ENCODE measurements at places on chromosomes 3 and 15.

DNA sequence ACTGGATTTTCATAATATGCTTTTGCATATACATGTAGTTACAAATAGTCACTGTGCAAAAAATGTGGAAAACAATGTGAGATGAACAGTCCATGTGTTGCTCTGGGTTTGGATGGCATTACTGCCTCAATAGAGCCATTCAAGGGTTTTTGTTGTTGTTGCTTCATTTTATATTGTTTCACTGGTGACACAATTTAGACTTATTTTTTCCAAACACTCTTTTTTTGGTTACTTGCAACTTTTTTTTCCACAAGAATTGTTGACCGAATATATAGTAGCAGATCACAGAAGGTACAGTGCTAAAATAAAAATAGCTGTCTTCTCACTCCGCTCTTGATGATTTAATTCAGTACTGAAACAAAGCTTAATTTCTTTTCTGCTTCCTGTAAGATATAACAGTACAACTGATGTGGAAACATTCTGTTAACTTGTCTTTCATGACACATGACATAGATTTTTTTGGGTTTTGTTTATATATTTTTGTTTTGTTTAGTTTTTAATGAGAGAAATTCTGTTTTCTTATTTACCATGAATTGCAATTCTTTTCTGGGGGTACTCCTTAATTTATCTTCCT is 618.6 kb downstream of the NAALADL2 start:
- DNase-seq, result no peak

GRCh38 chr3:15205934-15206661 is at the start of gene CAPN7:
Gene CAPN7 (plus strand): TSS chr3:15206246. CDS start chr3:15206496, 250 bp downstream.
- no peak for DNase-seq

DNA sequence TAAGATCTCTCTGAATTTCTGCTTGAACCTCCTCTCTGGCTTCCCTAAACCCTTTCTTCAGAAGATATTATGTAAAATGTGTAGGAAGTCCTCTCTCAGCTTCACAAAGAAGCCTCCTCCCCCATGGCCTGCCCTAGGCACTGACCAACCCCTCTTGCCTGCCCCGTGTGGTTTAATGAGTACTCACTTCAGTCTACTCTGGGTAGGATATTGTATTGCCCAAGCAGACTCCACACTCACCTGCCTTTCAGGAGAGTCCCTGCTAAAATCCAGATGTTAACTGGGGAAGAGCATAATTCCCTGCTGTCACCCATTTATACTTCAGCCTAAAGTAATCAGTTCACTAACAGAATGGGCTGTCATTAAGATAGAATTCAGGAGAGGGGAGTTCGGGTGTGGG is 2.6 kb upstream of the AGBL1 start:
- no peak for DNase-seq

GRCh38 chr15:68271854-68272471 is 5.6 kb upstream of the FEM1B start:
- no peak for DNase-seq

GRCh38 chr3:187758318-187758955 is 13.2 kb upstream of the BCL6 start:
- DNase-seq, result no peak

- peak; percentile 60 for DNase-seq
Observed at GRCh38 chr15:99059010-99059981, 45.6 kb upstream of the SYNM start.

GRCh38 chr3:4928277-4928789 is 50.9 kb upstream of the BHLHE40 start:
- DNase-seq, result no peak

GRCh38 chr3:45817831-45818522 is 21.6 kb upstream of the SLC6A20 start:
- DNase-seq, result no peak

DNA sequence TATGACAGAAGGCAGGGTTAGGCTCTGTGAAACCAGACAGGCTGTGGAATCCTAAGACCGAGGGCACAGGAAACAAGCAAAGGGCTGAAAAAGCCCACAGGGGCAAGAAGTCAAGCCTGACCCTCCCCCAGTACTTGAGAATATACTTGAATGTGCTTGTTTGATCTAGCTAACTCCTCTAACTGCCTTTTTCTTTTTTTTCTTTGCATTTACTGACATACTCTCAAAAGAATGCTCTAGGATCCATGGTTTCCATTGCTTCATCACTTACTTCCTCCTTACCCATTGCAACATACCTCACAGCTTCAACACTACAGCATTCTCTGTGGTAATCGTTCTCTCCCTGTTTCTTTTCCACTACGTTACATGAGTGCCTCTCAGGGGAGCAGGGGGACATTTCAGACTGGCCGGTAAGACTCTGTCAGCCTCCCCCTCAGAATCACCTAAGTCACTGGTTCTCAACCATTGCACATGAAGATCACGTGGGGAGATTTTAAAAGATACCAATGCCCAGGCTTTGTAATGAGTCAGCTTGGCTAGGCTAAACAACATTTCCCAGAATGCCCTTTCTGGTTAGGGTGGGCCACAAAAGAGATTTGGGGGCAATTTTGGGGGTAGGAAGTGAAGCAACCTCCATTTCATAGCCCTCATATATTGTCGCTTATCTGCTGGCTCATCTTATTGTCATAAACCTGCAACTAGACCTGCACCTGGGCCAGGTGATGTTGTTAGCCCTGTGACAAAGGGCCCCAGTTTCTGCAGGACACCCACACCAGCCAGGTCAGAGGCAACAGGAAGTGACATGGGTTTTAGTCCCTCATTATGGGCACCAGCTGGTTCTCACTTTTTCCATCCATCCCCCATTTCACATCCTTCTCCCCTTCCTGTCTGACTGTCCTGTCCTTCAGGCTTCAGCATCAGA is 24.6 kb upstream of the RSL24D1 start:
- no peak for DNase-seq

- DNase-seq, result no peak
Observed at GRCh38 chr3:141462176-141462859, 24.5 kb upstream of the RASA2 start.

DNA sequence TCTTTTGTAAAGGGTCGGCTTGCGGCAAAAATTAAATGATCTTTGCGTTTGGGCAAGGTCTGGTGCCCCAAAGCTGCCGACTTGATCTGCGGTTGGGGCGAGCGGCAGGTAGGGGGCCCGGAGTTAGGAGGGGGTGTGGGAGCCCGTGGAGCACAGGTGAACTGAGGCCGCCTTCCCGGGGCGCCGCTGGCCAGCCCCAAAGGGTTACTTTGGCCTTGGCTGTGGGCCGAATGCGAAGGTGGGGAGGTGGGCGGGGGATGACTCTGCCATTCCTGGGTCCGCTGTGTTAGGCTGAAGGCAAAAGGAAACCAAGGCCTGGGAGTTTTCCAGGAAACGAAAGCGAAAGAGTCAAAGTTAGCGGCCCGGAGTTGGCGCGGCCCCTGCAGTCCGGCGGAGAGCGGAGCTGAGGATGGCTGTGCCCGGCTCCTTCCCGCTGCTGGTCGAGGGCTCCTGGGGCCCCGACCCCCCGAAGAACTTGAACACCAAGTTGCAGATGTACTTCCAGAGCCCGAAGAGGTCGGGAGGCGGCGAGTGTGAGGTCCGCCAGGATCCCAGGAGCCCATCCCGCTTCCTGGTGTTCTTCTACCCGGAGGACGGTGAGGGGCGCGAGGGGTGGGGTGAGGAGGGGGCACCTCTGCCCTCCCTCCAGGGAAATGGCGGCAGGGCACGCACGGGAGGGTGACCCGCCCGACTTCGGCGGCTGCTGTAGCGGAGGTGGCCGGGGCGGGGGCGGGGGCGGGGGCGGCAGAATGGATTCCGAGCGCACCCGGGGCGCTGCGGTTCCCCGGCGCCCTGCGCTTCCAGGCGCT is at the start of gene PARP14:
Gene PARP14, plus strand, starts transcription at position 365 of the 809 bp plus-strand sequence. Its CDS starts 45 bp downstream, at position 410.
- DNase-seq, result no peak

GRCh38 chr15:76996526-76997401 is 1.8 kb downstream of the PSTPIP1 start:
- no peak for DNase-seq

GRCh38 chr15:54187325-54187724 is 209.1 kb downstream of the UNC13C start:
- no peak for DNase-seq

GRCh38 chr15:44045217-44045616 is 149.9 kb downstream of the FRMD5 start:
- DNase-seq, result no peak

- no peak for DNase-seq
Observed at GRCh38 chr3:13716540-13717221, 163.2 kb downstream of the WNT7A start.

DNA sequence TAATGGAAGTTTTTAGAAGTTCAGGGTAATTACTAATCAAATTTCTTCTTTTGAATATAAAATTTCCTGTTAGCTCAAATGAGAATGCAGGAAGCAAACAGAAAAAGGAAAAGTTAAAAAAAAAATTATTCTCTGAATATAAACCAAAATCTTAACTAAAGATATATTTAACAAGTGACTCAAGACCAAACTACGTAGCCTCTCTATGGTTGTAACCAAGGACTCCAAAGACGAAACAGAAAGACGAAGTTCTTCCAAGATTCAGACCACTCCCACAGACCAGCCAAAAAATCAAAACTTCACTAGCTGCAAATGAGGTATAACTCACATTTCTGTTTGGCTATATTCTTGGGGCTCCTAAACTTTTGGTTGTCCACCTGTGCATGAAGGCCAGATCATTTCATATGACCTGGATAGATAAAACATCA is 846.5 kb upstream of the ALCAM start:
- peak; percentile 40 for DNase-seq

GRCh38 chr3:124858275-124858674 is 28.9 kb downstream of the ITGB5 start:
- no peak for DNase-seq
